Adrenal gland (tissue), 19 donors: ENCODE measurements at places on chromosomes 7 and 10.

- H3K4me1 ChIP-seq: no peaks in the 10 kb centered on the region
- H3K27me3 ChIP-seq: no peaks in the 10 kb centered on the region
- DNase-seq: peak; percentile 26
- no peak overlapping the region for H3K4me3 ChIP-seq
- peaks cover 36% of the 10 kb centered on the region for H3K36me3 ChIP-seq
Observed at GRCh38 chr7:157228864-157229422, 90.2 kb downstream of the UBE3C start.

DNA sequence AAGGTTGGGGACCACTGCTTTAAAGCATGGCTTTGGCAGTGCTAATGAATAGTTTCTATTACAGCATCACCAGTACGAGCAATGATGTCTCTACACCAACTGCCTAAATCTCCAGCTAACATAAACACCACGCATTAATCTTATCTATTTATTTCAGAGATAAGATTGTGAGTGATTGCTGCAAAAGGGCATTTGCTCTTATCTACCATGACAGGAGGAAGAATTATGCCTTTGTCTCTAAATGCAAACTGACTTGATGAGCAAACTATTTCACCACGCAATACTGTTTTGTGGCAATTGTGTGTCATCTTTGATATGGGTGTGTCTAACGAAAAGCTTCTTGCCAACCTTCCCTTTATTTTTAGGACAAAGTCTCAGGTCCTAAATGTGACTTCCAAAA, 684.9 kb downstream of the SORCS1 start:
- H3K36me3 ChIP-seq: no peaks in the 10 kb centered on the region
- no peaks in the 10 kb centered on the region for H3K27me3 ChIP-seq
- no peak overlapping the region for H3K27ac ChIP-seq
- no peak for DNase-seq
- H3K4me3 ChIP-seq: no peak overlapping the region

GRCh38 chr10:74394416-74394969, 243.5 kb downstream of the ADK start:
- no peak overlapping the region for H3K4me3 ChIP-seq
- no peaks in the 10 kb centered on the region for H3K27me3 ChIP-seq
- no peak for DNase-seq

GRCh38 chr10:123377883-123378282, 223.7 kb downstream of the BUB3 start:
- H3K27ac ChIP-seq: no peak overlapping the region
- DNase-seq: no peak
- H3K4me3 ChIP-seq: no peak overlapping the region
- H3K4me1 ChIP-seq: no peaks in the 10 kb centered on the region
